ENCODE measurements at places on chromosomes 1 and 21. TPM values are rescaled to one million over a fixed set of nuclear protein-coding genes. Genes with fewer than 3 reads are reported as not detected.

GRCh38 chr1:7683521-7683920, 87.6 kb upstream of the VAMP3 start:
- no peak for DNase-seq

GRCh38 chr21:28492127-28492526, 500.6 kb downstream of the LTN1 start:
- DNase-seq = no peak

- peak; percentile 35 for DNase-seq
Measured at GRCh38 chr1:57485643-57486042, 61.8 kb upstream of the DAB1 start.

DNA sequence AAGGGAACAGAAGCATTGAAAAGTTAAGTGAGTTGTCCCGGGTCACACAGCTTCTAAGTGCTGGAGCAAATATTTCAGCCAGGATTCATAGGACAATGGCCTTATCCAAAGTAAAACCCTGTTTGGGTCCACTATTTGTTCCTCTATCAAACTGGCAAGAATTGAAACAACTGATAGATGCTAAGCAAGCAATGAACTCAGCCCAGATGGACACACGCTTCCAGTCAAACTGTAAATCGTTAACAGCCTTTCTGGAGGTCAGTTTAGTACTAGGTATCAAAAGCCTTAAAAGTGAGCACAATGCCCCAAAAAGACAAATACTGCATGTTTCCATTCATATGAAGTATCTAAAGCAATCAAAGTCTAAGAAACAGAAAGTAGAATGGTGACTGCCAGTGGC, 779 bp upstream of the SVBP start:
- DNase-seq = no peak

DNA sequence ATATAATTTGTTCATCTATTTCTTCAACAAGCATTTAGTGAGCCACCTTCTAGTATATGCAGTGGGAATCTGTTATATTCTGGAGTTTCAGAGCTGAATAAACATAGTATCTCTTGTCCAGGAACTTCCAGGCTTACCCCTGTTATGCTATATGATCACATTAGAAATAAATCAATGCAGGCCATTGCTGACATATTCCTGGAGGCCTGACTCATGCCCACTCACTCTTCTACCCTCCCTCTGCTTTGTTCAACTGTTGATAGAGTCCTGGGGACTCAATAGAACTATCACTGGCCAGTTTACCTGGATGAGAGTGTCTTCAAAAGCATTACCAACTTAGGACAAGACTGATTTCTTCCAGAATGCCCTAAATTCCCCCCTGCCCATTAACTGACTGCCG, 29.3 kb upstream of the SRSF10 start:
- DNase-seq = peak; percentile 62

FCRL5 gene
- not detected for total RNA-seq

DNA sequence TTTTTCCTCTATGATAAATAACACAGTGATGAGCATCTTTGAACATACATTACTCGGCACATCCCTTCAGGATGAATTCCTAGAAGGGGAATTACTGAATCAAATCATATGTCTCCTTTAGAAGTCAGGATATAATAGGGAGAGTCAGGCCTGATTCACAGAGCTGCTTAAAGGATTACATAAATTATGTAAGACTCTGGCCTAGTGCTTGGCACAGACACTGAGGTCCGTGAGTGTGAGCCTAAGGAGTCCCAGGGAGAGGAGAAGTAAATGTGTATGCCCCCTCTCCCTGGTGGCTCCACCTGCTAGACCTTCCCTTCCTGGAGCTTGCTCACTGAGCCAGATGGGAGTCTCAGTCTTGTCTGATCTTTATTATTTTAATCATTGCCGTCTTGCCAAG, 8.6 kb upstream of the FOXE3 start:
- peak; percentile 32 for DNase-seq

DNA sequence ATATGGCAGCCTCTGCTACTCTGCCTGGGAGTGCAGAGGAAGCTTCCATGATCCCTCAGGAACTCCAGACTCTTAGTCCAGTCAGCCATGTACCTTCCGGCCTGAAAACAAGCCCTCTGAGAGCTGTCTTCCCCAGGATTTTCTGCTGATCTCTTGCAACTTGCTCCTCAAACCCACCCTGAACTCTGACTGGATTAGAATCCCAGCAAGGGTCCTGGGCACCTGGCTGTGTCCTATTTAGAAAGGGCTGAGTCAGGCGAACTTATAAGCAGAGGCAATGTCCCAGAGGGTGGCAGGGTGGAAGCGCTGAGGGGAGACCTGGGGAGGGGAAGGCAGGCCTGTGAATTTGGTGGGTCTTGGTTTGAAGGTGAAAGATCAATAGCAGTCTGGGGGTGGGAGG, 184.5 kb upstream of the EDN2 start:
- DNase-seq = no peak

DNA sequence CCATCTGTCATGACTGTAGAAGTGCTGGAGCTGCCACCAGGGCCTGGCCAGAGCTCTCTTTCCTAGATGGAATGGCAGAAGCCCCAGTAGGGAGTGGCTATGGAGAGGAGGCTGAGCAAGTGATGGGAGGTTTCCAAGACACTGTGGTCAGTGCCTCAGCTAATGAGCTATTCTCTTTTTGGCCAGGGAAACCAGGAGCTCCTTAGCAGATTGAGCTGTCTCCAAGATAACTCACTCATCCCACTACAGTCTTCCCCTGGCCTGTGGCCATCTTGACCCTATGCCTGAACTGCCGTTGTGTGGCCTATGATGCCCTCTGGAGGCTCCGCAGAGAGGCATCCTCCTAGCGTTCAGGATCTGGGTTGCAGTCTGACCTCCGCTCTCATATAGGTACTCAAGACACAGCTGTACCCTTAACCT, 60.5 kb downstream of the ERI3 start:
- DNase-seq = no peak

DNA sequence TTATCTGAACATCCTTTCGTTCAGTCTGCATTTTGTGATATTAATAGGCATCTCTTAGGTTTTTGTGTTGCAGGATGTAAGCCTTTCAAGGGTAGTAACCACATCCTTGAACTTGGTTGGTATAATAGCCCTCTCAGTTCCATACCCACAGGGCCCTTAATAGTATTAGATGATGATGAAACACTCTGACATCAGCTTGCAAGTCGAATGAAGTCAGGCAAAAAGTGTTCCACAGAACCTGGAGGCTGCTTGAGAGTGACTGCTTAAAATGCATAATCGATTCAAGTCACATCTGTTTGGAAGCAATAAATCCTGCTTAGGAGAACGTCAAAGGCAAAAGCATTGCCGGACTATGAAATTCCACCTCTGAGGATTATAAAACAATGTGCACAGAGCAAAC, 415.6 kb upstream of the KAZN start:
- no peak for DNase-seq

DNA sequence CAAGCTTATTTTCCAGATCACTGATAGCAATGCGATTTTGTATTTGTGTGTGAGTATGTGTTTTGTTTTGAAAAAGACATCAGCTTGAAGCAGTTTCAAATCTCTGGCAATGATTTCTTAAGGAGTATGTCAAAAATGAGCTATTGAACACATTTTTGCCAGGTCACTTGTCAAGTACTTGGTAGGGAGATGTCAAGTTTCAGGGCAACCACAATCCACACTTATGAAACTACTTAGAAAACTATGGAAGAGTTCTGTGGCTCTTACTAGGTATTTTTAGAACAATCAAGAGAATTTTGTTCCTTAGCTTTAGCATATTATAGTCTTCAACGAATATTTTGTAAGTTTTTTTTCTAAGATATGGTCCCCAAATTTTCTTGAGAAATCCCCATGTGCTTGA, 318.8 kb upstream of the ZRANB2 start:
- DNase-seq = no peak

FCRL1 gene
- total RNA-seq = not detected

- no peak for DNase-seq
Measured at GRCh38 chr1:9263984-9264872, 28.5 kb upstream of the SPSB1 start.

RNU5D-1 gene
- not detected for total RNA-seq

DNA sequence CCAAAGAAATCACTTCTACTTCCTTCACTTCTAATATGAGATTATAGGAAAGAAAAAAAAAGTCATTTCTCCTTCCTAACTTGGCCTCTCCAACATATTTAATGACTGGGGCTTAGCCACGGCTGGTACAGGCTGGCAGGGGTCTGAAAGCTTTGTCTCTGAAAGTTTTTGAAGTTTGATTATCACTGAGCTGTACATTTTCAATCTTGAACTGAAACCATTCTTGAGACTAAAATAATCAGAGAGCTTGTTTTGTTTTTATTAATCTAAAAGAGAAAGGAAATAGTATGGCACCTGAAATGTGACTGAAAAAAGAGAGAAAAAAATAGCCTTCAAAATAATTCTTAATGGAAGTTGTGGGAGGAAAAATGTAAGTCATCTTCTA, 3.8 kb upstream of the KRTAP19-8 start:
- no peak for DNase-seq

TTC39A gene
- total RNA-seq = 0.40 TPM

CAMTA1 gene
- total RNA-seq = 107 TPM

LEMD1 gene
- total RNA-seq = 5.2 TPM

DNA sequence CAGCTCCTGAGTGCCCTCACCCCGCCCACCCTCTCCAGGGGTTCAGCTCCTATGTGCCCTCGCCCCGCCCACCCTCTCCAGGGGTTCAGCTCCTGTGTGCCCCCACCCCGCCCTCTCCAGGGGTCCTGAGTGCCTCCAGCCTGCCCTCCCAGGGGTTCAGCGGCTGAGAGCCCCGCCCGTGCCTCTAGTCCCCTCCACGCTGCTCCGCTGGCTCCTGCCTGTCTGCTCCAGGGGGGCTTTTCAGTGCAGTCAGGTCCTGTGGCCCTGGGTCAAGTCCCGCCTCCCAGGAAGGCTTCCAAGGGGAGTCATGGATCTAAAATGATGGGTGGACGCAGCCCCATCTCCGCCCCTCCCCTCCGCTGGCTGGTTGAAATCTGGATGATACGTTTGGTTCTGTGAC, 33.8 kb downstream of the SLX9 start:
- no peak for DNase-seq

DNA sequence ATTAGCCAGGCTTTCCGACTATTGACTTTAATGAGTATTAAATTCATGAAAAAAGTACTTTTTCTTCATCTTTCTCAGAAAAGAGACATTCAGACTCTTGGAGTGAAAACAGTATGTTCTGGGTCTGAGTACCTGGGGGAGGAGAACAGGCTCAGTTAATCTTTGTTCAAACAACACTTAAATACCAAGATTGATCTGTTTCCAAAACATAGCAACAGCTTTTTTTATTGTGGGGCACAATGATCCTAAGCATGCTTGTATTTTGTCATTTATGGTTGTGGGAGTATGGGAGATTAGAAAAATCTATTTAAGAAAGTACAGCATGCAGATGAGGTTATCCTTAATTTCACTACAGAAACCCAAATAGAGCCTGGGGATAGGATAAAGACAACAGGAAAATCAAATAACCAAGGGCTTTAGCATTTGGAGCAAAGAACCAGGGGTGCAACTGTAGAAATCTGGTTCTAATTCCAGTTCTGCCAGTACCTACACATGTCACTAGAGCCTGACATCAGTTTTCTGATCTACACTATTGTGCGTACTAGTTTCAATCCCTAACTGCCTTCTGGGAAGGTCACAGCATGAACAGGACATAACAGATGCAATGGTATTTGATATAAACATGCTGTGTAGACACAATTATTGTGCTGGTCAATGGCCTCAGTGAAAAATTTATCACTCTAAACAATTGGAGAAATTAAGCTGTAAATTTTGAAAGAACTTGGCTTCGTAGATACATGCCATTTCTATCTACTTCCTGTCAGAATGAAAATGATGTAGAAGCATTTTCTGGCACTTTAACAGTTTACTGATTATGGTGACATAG, 91.2 kb downstream of the KCNK1 start:
- DNase-seq = no peak

ARTN gene
- total RNA-seq = 105 TPM

CLCNKA gene
- not detected for total RNA-seq

ZFP69 gene
- total RNA-seq = 4.3 TPM

DNA sequence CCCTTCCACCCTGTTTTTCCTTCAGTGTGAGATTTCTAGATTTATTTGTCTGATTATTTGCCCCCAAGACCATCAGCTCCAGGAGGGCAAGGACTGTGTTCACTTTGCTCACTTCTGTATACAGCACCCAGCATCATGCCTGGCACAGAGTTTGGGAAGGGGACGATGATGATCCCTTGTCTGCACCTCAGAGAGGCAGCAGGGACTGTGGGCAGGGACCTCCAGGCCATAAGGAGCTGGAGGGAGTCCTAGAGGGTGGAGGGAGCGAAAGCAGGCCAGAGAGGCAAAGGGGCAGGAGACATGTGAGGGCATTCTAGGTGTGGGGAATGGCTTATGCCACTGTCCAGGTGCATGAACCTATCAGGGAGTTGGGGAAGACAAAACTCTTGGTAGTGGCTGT, 32.8 kb downstream of the H3-3A start:
- no peak for DNase-seq

PLEKHO1 gene
- total RNA-seq = 3.3 TPM

PUSL1 gene
- total RNA-seq = 18.7 TPM

DNA sequence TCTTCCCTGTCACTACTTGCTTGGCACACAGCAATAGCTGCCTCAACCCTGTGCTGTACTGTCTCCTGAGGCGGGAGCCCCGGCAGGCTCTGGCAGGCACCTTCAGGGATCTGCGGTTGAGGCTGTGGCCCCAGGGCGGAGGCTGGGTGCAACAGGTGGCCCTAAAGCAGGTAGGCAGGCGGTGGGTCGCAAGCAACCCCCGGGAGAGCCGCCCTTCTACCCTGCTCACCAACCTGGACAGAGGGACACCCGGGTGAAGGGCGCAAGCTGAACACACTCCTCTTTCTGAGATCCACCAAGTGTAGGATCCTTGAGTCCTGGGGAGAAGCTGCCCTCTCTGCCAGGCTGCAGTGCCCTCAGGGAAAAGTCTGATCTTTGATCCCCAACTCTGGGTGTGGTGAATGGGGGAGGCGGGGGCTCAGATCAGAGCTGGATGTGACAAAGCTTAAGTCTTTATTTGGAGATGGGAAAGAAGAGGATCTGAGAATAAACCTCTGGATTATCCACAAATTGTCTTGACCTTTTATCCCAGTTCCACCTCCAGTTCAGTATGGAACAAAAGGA, 1.2 kb downstream of the RXFP4 start:
- no peak for DNase-seq

DNA sequence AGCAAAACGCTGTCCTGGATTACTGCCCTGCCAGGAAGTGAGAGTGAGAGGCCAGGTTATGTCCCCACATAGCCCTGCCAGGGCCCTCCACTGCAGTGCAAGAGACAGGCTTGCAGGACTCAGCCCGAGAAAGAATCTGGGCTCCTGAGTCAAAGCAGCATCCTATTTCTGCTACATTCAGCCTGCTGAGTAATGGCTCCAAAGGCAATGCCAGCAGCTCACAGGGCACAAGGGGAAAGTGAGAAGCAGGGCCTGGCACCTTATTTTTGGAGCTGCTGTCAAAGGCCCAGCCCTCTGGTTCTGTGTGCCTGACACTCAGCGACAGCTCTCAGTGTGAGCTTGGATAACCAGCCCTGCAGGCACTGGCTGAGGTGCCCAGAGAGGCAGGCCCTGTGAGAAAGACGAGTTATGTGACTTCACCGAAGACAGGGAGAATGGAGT, 83.9 kb downstream of the DTL start:
- no peak for DNase-seq

UBASH3A gene
- not detected for total RNA-seq

ABCA4 gene
- total RNA-seq = 0.56 TPM

All from mammary epithelial cell (primary cell).